Caki2 (cell line): ENCODE measurements at places on chromosomes 5 and 9.

DNA sequence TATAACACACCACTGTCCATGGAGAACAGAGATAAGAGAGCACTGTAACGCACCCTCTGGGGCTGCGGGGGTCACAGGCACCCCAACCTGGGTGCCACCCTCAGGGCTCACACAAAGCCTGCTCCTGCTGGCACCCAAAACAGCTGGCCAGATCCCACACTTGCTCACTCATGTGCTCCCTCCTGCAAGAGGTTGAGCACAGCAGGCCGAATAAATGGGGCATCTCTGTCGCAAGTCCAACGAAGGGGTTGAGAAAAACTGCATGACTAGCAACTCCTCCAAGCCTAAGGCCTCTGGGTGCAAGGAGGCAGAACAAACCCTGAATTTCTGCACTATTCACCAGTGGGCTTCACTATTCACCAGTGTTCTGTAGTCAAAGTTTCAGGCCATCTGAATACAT, 80.3 kb downstream of the SECISBP2 start:
- DNase-seq = no peak

DNA sequence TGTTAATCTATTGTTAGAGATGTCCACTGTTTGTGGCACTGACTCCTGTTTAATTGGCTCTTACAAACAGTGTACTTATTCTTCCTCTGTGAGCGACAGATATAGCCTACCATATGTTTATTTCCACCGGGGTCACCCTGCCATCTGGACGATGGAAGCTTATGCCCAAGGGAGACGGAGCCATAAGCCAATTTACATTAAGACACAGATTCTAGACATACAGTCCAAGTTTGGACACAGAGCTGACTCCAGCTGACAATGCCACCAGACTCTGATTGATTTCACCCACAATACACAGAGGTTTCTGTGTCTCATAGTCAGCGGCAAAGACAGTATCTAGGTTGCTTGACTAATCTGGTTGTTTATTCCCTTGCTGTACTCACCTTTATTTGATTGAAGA, 198.9 kb downstream of the ENC1 start:
- DNase-seq = no peak

DNA sequence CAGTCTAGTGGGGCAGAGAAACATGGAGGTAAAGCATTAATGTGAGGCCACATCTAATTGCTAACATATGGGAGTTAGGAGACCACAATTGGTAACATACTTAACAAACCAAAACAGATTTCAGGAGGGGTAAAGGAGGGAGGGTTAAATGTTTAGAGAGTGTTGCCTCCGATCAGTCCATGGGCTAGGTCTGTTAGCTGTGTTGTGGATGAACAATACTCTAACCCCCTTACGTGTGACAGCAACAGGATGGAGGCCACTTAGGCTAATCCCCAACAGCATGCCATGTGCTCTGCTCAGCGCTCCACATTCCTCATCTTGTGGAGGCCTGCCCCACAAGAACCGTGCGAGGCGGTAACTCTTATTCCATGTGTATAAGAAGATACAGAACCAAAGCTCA, 167.0 kb downstream of the CRB2 start:
- DNase-seq = no peak

- no peak for DNase-seq
These were observed 317.6 kb upstream of the PIK3R1 start for GRCh38 chr5:67897980-67898379.

- no peak for DNase-seq
These were observed 368 bp upstream of the CCDC180 start for GRCh38 chr9:97307091-97307490.

- no peak for DNase-seq
These were observed 40.0 kb downstream of the PTGES start for GRCh38 chr9:129712634-129713401.

- DNase-seq = peak; percentile 46
These were observed 257.9 kb downstream of the DOCK8 start for GRCh38 chr9:472479-473075.

GRCh38 chr9:113397203-113397631, 3.9 kb downstream of the ALAD start:
- no peak for DNase-seq

DNA sequence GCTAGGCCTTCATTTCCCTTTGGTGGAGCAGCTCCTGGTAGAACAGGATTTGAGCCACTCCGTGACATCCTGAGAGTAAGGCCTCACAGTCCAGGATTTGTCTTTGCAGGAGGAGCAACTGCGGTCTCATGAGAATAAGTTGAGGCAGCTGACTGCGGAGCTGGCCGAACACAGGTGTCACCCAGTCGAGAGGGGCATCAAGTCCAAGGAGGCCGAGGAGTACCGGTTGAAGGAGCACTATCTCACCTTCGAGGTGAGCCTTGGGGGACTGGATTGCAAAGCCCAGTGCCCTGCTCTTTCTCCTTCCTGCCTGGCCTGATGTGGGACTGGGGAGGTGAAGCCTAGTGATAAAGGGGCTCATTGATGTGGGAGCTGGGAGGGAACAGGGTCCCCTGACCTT, 44.3 kb downstream of the PSD2 start:
- DNase-seq = no peak

- DNase-seq = no peak
These were observed 13.5 kb downstream of the TMC1 start for GRCh38 chr9:72534931-72535330.

GRCh38 chr5:133870661-133871060, 97.8 kb downstream of the C5orf15 start:
- no peak for DNase-seq

DNA sequence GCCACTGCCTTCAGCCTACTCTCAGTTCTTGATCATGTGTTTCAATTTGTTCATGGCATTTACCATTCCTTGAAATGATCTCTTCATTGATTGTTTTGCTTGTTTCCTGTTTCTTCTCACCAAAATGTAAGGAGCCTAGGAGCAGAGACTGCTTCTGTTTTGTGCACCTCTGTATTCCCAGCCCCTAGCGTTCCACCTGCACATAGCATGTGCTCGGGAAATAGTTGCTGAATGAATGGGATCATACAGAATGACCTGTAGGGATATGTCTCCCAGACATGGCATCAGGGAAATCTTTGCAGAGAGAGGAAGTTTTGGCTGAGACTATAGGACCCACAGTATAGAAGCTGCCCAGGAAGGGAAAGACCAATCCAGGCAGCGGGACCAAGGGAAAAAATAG, 6.2 kb upstream of the CERCAM start:
- no peak for DNase-seq

- peak; percentile 100 for DNase-seq
These were observed 1.9 kb upstream of the SQSTM1 start for GRCh38 chr5:179818746-179819295.

DNA sequence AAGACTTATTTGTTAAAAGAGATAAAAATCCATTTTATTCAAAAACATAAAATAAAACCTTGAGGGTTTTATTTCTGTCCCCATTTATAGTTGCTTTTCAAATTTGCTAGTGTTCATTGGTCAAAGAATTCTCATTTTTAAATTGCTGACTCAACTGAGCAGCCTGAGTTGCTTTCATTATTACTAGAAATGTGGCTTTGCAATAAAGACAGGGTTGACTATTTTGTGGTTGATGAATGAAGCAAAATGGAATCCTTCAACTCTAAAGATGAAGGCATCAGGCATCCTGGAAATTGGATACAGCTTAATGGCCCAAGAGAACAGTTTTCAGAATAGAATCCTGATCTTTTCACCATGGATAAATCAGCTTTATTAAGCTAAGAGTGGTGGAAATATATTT, 23.9 kb upstream of the PPP3R2 start:
- DNase-seq = no peak
